ENCODE measurements at places on chromosomes 5 and 9.
A peak's percentile ranks its signal among the peaks of the same experiment; 100 is the strongest.

DNA sequence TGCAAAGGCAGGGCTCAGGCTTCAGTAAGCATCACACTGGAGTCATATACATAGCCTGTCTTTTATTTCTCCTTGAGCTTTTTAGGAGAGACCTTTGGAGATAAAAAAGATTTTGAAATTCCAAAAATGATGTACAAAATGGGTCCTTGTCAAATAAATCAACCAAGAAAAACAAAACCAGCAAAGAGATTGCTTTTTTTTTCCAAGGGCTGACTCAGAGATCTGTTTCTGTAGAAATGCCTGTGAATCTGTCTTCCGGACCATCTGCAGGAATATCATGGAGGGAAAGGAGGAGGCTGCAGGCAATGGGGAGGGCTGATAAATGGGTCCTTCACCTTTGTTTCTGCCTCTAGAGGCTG, 77.4 kb downstream of the SLIT3 start:
- no peak for DNase-seq

DNA sequence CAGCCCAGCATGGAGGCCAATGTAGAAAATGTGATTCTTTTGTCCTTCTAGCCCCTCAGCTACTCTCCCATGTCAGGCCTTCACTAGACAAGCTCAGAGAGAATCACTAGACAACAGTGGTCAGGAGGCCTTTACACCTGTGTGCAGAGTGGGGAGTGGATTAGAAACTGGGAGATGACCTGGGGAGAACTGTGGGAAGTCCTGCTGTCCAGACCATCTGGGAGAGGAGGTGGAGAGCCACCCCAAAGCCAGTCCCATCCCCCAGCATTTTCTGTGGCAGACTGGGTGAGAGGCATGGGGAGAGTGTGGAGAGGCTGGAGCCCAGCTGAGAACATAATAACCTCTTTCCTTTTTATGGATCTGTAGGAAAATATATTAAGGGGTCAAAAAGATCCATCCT, 452.0 kb upstream of the DMAC1 start:
- DNase-seq: no peak

GRCh38 chr9:75146229-75146628, 57.9 kb downstream of the OSTF1 start:
- DNase-seq: no peak

DNA sequence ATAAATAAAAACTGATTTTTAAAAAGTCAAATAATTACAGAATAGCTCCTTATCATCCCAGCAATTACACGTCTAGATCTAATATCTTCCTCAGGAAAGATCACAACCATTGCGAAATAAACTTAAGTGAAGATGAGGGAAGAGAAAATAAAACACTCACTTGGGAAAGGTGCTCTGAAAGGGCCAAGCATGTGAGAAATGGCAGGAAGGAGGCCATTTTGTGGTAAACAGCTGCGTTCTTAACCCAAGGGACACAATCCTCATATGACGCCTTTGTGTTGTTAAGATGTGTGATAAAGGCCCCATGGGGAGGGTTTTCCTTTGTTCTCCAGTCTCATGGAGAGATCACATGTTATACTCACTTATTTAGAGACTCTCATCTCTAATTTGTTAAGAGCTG, 32.5 kb downstream of the JAKMIP2 start:
- DNase-seq: no peak

- DNase-seq: no peak
Measured at GRCh38 chr5:146722361-146722779, 156.2 kb downstream of the PPP2R2B start.

GRCh38 chr5:123808461-123809380, 296.7 kb downstream of the CSNK1G3 start:
- DNase-seq: no peak

- DNase-seq: no peak
Measured at GRCh38 chr5:119171686-119172085, 100.8 kb downstream of the DMXL1 start.

DNA sequence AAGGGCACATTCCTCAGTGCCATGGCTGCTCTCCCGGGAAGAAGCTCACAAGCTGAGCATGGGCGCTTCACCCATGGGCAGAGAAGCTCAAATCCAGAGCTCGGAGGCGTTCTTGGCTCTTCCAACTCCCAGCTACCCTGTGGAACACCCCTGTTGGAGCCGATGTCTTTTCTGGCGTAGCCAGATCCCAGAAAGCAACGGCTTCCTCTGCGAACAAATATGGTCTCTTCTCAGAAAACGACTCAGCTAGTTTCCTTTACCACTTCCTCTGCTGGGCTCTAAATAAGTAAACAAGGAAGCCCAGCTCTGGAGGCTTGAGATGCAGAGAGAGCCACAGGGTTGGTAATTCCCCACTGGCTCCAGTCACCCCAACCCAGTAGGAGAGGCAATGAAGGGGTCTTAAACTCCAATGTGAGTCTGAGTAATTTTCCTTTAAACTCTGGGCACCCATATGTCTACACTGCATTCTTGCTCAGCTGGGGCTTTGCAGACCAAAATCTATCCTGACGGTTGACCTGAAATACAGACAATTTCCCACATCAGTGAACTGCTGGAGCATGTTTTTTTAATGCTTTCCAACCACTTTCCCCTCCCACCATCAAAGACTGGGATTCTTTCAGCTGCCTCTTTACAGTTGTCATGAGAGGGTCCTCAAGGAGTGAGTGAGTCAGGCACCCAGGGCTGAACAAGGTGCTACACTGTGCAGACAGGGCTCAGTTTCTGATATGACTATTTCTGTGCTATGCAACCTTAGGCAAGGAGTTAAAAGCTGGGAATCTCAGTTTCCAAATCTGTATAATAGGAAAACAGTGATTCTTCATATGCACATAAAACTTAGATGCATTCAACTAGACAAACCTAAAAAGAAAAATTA, at the start of gene LCP2:
Gene LCP2, minus strand, starts transcription at position 189 of the 874 bp plus-strand sequence. Its CDS starts 166 bp downstream, at position 23.
- no peak for DNase-seq

- no peak for DNase-seq
Measured at GRCh38 chr9:13759551-13759950, 480.1 kb upstream of the MPDZ start.

GRCh38 chr9:134399435-134400056, 73.3 kb downstream of the RXRA start:
- DNase-seq: no peak

- DNase-seq: no peak
Measured at GRCh38 chr9:85543196-85543595, 198.6 kb downstream of the AGTPBP1 start.

DNA sequence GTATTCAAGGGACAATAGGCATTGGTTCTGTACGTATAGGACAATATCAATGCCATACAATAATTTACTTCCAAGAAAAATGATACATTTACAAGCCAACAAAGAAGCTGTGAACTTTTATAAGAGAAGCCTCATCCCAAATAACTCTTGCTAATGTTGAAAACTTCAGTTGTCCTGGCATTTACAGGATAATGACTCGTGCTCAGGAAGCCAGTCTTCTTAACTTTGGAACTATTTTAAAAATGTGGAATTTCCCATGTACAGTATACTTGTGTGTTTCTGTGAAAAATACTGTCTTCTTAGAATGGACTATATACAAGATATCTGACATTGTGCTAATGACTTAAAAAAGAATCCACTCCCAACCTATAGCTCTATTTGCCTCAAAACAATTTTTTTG, 1479.3 kb upstream of the CDH9 start:
- DNase-seq: no peak

DNA sequence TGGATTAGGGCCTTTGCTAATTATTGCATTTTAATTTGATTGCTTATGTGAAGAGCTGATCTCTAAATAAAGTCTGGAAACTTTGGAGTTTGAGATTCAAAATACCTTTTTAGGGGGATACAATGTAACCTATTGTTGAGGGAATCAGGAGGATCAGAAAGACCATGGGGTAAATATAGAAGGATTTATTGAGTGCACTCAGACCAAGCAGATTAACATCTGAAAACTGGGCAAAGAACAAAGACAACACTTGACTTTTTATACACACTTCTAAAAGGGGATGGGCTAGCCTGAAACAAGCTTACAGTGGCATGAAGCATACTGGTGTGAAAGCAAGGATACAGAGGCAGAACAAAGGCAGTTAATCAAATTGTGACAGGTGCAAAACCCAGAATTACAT, 174.3 kb downstream of the MRPS30 start:
- DNase-seq: no peak

DNA sequence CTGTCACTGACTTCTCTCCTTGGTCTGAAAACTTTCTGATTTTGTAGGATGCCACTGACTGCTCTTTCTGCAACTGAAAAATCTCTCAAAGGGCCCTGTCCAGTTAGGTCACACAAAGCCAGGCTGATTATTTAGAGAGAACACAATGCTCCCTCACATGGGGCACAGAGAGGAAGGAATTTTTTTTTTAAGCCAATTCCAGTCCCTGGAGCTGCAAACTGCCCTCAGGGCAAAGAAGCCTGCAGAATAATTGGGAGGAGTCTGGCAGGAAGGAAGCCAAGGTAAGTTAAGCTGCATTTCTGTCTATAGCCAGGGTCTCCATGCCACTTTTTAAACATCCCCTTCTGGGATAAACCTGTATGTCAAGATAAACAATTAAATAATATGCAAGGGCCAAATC, 305.5 kb downstream of the ZSWIM6 start:
- DNase-seq: no peak

GRCh38 chr9:61670616-61671015, 480.8 kb downstream of the SPATA31A7 start:
- no peak for DNase-seq

DNA sequence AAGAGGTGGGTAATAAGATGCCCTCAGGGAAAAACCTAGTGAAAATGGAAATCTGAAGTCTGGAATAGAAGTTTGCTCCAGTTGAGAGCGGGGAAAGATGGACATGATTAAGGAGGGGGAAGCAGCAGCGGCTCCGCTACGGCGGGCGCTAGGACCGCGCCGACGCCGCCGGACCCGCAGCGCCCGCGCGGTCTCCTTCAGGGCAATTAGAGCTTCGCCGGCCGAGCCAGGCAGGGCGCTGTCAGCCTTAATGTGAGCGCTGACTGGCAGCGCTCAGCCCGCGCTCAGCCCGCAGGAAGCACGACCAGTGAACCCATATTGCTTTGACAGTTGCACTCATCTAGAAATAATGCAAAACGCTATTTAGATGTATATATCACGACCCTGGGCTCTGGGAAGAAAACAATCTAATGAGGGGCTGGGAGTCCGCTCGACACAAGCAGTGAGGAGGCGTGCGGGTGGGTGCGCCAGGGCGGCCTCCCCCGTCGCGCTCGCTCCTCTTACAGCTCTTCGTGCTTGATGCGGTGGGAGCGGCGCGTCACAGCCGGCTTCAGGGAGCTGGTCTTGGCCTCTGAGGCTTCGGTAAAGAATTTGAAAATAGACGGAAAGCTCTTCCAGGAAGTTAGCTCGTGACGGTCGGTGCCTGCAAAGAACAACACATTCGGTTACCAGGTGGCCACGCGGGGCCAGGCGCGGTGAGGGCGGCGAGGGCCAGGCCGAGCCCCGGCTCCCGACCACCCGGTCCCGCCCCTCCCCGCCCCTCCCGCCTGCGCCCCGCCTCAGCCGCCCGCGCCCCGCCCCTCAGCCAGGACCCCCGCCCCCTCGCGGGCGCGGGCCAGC, 37.7 kb downstream of the NR2F1 start:
- DNase-seq: peak; percentile 47

DNA sequence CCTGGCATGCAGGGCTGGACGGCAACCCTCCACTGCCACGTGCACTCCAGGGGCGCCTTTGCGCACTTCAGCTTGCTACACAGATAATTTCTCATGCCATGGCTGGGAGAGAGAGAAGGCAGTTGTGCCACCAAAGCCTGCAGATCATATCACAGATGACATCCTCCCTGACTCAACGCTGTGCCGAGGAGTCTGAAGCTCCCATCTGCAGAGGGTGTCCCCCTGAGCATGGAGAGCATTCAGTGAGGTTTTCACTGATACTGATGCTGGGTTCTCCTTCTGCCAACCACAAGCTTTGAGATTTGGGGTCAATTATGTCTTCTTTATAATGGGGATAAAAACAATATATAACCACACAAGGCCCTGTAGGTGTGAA, 607.4 kb upstream of the ADAMTS16 start:
- DNase-seq: no peak

DNA sequence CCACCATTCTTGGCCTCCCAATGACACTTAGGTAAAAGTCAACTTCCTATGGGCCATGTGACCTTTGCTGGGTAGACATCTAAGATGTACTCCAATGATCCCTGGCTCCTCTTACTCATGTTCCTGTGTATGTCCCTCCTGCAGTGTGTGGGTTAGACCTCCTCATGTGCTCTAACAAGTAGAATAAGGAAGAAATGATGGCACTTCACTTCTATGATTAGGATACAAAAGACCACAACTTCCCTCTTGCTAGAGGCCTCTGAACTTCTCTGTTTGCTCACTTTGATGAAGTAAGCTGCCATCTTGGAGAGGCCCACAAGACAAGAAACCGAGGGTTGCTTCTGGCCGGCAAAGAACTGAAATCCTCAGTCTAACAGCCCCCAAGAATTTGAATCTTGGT, 131.8 kb downstream of the TAF11L14 start:
- no peak for DNase-seq

DNA sequence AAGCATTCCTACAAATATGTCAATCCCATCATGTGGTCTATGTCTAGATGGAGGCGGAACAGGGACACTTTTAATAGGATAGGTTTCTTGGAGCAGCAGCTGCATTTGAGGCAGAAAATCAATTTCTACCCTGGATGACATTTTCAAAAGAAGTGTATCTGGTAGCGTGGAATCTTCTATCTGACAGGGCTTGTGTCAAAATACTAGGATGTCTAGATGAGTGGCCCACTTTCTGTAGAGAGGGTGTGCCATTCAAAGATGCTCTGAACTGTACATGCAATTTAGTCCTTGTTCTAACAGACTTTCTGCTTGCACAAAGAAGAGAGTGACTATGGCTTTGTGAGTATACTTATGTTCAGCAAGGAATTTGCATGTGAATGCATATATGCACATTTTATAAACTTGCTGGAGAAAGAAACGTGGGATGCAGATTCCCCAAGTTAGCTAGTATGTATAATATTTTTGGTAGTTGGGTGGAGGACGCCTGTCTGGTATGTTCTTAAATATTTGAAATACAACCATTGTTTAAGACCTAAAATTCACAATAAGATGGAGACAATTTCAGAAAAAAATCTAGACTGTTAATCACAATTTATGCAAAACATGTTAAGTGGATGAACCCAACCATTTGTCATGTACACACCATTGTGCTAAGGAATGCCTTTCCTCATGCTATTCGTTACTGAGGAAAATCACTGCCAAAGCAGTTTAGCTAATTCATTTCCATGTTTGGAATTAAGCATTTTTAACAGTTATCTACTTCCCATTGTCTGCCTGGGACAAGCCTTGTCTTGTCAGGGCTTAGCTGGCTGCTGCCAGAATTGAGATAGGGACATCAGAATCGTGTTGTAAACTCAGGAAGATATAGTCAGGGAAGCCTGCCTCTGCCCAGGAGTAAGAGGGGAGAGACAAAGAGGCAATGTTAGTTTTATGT, 129.1 kb upstream of the MEF2C start:
- no peak for DNase-seq

DNA sequence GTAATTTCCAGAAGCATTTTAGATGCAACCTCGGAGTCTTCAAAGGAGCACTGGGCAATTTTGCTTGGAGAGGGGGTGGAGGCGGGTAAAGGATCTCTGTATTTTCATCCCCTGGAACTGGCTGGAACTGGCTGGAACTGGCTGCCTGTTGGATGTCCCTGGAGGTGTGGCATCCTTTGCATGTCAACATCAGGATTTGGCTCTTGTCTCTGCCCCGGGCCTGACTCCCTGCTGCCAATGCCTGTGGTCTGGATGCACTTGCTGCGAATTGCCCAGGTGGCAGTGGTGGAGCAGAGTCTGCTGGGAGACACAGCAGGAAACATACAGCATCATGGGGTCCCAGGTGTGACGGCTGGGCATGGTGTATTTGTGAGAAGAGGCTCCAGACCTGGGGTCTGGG, 391.3 kb downstream of the GADD45G start:
- DNase-seq: no peak

- no peak for DNase-seq
Measured at GRCh38 chr5:158305861-158306260, 446.9 kb upstream of the CLINT1 start.

GRCh38 chr9:124005029-124005771, 6.4 kb upstream of the LHX2 start:
- no peak for DNase-seq

All from stimulated activated CD8-positive, alpha-beta memory T cell treated with anti-CD3 and anti-CD28 coated beads, Interleukin-2, amount 100 ng/mL, for 48 hours (primary cell).